ENCODE measurements at places on chromosomes 4 and X.

DNA sequence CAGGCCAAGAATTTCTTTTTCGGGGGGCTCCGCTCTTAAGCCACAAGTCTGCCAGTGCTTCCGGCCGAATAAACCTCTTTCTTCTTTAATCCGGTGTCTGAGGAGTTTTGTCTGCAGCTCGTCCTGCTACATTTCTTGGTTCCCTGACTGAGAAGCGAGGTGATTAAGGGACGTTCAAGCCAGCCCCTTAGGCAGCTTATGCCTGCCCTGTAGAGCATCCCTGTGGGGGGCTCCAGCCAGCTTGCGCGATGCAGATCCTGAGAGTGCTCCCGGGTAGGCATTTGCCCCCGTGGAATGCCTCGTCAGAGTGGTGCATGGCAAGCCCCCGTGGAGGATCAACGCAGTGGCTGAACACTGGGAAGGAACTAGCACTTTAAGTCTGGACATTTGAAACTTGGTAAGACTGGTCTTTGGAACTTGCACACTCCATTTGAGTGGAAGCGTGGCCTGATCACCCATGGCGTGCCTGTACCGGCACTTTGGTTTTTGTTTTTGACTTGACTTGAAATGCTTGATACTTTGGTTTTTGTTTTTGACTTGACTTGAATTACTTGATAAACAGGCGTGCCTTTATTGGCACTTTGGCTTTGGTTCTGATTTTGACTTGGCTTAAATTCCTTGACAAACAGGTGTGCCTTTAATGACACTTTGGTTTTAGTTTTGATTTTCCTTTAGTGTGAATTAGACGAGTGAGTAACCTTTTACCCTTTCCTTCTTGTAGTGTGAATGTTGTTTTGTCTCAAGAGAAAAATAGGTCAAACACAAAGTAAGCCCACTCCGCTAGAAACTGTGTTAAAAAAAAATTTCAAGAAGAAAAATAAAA, 6.1 kb downstream of the ACOX3 start:
- no peak for DNase-seq

- DNase-seq = peak; percentile 22
Measured at GRCh38 chr4:113759696-113760093, 1.8 kb downstream of the CAMK2D start.

DNA sequence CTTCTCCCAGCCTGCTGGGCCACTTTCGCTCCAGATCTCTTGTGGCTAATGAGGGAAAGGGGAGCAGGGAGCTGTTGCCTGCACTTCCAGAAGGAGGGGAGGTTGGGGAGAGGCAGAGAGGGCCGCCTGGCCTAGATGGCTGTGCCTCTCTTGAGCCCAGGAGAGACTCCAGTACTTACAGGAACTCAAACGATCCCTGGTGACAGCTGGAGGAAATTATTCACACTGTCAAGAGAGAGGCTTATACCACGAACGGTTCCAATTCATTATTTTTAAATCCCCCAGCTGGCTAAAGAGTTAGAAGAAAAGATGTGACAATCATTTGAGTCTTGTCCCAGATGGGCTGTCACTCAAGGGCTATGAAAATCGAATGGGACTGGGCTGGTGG, 96.1 kb downstream of the PHKA2 start:
- no peak for DNase-seq

- DNase-seq = no peak
Measured at GRCh38 chrX:19291086-19291485, 52.6 kb upstream of the PDHA1 start.

GRCh38 chr4:156303708-156304107, 350.0 kb upstream of the CTSO start:
- no peak for DNase-seq

Measured in fibroblast of pulmonary artery (primary cell).